Activated naive CD4-positive, alpha-beta T cell treated with anti-CD3 and anti-CD28 coated beads, Interleukin-2, amount 50 U/mL, for 16 hours (primary cell): ENCODE measurements at places on chromosomes 12 and 14.
A peak's percentile ranks its signal among the peaks of the same experiment; 100 is the strongest.

GRCh38 chr12:106235770-106236169 lies 12.1 kb downstream of the CKAP4 start:
- DNase-seq = no peak

GRCh38 chr12:92446083-92446460 lies 256.7 kb upstream of the PLEKHG7 start:
- DNase-seq = no peak

DNA sequence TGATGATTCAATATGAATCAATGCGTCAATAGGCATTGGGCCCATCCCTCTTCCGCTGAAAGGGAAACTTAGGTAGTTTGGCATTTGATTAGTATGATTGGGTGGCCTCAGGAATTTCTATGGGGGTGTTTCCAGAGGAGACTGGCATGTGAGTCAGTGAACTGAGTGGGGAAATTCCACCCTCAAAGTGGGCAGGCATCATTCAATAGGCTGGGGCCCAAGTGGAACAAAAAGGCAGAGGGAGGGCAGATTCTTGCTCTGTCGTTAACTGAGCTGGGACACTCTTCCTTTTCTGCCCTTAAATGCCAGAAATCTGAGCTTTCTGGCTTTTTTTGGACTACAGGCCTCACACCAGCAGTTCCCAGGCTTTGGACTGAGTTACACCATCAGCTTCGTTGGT lies 373.5 kb downstream of the RPS29 start:
- no peak for DNase-seq

GRCh38 chr14:42469637-42470426 lies 863.2 kb downstream of the LRFN5 start:
- no peak for DNase-seq

GRCh38 chr14:98947911-98948595 lies 323.9 kb downstream of the BCL11B start:
- no peak for DNase-seq

DNA sequence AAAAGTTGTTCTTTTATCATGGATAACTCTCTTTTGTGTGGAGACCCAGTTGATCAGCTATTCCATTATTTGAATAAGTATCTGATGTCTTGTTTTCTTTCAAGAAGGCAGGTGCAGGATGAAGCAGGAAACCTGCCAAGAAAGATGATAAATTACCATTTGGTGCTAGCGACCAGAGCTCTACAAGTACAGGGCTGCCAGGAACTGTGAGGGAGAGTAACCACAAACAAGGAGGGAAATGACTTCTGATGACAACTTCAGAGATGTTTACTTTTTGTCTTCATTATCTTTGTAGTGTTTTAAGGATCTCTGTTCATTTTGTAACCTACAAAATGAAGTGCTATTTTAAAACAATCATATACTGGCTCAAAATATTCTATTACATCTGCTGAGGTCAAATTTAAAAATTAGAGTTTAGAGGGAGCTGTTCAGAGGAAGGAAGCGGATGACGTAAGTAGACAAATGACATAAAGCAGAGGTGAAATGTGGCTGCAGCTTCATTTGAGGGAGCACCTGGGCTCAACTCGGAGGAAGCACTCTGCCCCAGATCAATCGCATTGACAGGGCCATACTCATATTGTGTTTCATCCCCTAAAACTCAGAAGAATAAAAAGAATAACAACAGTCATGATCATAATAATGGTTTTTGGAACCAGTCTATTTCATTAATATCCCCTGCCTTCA lies 226.8 kb downstream of the C12orf42 start:
- no peak for DNase-seq

DNA sequence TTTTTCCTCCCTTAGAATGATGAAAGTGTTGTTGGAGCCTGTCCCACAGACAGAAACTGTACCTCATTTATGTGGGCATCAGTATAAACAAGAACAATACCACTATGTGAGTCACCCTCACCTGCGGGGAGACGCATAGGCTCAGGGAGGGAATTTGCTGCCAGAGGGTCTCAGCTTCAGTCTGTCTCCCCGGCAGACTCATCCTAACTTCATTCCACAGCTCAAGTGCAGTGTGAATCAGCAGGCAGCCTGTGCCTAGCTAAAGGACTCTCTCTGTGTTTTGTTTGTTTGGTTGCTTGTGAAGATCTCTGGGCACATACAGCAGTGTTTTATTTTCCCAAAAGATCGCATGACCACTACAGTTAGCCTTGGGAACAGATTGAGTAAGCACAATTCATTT lies 98.9 kb downstream of the PRKCH start:
- peak; percentile 37 for DNase-seq

GRCh38 chr14:96205978-96206360 lies 1.3 kb downstream of the BDKRB2 start:
- no peak for DNase-seq
